Activated CD4-positive, CD25-positive, alpha-beta regulatory T cell treated with anti-CD3 and anti-CD28 coated beads, Interleukin-2, amount 50 U/mL, for 72 hours (primary cell): ENCODE measurements at places on chromosomes 1 and 21.

DNA sequence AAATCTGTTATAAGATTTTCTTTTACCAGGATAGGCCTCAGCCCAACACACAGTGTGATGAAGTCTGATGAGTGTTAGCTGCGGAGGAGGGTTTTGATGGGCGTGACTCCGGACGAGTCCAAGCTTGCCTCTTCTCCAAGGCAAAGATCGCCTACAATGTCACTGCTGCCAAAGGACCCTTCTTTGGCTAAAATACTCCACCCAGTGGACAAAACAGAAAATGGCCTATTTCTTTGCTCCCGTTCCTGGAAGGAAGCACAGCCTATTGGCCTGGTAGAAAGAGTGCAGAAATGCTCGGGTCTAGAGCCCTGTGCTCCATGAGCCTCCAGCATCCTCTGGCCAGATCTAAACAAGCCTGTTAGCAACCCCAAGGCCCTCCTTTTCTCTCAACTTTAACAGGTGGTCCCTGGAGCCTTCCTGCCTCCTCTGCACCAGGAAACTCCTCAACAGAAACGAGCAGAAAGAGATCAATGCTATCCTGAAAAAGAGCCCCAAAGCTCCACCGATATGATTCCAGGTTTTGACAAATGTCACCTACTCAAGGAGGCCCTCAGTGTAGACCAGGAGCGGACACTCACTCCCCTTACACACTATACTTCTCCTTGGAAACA lies 3.4 kb upstream of the CASQ2 start:
- no peak for DNase-seq

DNA sequence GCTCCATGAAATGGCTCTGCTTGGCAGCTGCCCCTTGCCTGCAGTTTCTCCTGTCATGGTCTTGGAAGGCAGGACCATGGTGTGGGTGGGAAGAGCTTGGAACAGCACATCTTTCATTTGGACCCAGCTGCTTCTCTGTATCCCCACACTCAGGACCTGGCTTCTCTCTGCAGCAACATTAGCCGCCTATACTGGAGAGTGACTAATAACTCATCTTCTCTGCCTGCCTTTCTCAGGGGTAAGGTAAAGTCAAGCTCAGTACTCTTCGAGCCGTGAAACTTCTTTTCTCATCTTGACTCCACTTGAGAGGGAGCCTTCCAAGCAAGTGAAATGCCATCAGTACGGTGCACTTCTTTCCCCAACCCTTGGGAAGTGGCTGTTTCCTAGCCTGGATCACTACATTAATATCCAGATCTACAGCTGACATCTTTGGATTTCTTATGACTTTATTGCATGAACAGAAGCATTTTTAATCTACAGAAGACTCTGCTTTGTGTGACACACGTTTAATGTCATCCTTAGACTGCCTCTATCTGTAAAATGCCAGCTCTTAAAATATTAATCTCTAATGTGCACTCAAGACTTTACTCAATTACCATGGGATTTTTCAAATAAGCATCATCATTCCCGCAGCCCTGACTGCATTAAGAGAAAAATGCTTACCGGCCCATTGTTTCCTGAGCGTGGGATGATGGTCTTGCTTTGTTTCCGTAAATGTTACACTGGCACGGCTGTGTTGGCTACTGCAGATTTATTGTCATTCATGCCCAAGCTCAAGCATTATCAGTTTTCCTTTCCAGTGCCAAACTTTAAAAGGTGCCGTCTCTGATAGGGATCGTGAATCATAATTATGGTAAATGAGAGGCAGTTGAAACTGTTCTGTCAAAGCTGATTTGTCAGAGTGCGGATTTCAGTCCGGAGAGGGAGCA lies 242.9 kb downstream of the HHAT start:
- DNase-seq = no peak

- DNase-seq = no peak
Observed at GRCh38 chr1:92958203-92958970, 2.9 kb downstream of the DIPK1A start.

GRCh38 chr1:16152481-16153087 lies 3.3 kb downstream of the EPHA2 start:
- DNase-seq = no peak

- no peak for DNase-seq
Observed at GRCh38 chr1:8274352-8274751, 43.6 kb upstream of the SLC45A1 start.

DNA sequence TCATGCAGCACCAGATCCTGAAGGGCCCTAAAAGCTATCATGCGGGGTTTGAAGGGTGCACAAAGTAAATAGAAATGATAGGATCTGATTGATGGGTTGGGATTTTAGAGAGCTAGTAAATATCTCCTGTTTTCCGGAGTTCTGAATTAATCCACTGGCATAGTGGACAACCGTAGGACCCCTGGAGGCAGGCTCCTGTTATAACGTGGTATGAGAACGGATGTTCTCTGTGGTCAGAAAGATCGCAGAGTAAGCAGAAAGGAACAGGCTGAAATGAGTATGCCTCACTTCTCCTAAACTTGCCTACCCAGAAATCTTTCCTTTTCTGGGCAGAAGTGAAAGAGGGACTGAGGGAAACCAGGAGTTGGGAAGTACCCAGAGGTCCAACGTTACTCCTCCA lies 470.8 kb downstream of the AJAP1 start:
- no peak for DNase-seq

DNA sequence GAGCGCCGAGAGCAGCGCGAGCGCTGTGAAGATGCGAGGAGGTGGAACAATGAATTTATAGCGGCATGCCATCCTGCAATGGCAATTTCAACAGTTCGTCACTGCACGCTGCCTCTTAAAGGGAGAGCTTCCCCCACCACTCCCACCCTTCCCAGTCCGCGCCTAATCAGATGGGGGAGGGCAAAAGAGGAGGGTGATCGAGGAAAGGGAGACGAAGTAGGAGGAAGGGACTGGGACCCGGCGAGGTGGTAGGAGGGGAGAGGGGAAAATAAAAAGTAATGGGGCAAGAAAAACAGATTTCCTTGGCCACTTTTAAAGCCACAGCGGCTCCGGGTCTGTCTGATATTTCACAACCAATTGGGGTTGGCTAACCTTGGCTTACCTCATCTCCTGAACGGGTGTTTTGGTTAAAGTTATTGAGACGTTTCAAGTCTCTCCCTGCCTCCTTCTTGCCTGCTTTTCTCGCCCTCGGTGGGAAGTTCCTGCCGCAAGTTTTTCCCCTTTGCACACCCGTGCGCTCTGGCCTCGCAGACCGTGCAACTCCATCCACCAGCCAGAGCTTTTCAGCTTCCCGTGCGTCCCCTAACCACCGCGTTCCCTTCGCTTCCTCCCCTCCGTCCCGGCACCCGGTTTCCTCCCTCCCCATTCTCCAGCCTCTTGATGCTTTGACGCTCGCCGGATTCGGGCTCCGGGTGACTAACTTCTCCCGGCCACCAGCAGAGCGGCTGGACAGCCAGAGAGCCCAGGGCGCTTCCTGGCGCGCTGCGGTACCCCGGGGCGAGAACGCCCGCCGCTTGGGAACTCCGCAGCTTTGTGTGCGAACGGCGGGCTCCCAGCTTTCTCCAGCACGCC lies at the start of gene ADAMTS5:
Gene ADAMTS5 (minus strand): TSS at position 27 of the 852 bp plus-strand sequence. CDS start 697 bp downstream, outside the sequence.
- no peak for DNase-seq

GRCh38 chr1:214826619-214827018 lies 223.6 kb downstream of the CENPF start:
- DNase-seq = no peak

DNA sequence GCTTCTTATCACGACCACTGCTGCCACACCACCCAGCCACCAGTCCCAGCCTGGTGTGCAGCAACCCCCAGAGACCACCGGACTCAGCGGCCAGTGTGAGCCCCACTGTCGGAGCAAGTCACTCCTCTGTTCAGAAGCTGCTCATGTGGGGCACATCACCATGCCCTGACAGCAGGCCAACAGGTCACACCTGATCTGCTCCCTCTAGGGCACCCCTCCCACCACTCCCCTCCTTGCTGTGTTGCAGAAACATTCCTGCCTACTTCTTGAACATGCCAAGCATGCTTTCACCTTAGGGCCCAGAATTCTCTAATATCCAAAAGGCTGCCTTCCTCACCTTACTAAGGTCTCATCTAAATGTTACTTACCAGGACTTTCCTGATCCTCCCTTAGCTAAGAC lies 146.5 kb downstream of the SLC45A1 start:
- DNase-seq = no peak

DNA sequence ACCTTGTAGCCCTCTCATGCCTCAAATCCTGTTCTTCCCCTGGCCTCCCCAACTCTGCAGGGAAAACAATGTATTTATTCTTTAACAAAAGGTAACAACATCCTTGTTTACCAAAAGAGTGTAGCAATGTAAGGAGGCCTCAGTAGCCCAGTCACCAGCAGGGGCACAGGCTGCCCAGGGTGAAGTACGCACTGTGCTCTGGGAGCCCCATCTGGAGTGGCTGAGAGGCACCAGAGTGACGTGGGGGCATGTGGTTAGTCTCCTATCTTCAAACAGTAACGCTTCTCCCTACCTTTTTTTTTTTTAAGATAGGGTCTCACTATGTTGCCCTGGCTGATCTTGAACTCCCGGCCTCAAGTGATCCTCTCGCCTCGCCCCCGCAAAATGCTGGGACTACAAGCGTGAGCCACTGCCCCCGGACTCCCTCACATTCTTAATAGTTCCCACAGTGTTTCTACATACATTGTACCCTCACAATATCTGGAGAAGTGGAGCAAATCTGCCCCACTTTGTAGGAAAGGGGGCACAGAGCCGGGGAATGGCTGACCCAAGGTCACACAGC lies 51.3 kb upstream of the ECE1 start:
- DNase-seq = no peak
